ENCODE measurements at places on chromosomes 3 and 15.

DNA sequence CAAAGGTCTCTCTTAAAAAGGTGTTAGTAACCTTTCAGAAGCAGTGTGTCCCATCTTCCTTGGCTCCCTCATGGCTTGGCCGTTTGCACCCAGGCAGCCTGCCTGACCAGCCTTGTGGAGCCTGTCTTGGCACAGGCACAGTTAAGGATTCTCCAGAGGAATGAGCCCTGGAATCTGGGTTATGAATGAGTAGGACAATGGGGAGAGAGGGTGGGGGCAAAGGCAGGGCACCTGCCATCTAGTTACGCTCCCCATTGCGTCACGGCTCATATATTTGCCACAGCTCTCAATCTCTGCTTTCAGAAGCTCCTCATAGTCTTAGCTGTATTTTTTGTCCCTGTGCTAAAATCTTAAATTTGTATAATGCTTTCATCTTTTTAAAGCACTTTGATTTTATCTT, 50.6 kb downstream of the WDR76 start:
- no peak for DNase-seq

GRCh38 chr3:140754936-140755335, 77.1 kb downstream of the TRIM42 start:
- DNase-seq = no peak

DNA sequence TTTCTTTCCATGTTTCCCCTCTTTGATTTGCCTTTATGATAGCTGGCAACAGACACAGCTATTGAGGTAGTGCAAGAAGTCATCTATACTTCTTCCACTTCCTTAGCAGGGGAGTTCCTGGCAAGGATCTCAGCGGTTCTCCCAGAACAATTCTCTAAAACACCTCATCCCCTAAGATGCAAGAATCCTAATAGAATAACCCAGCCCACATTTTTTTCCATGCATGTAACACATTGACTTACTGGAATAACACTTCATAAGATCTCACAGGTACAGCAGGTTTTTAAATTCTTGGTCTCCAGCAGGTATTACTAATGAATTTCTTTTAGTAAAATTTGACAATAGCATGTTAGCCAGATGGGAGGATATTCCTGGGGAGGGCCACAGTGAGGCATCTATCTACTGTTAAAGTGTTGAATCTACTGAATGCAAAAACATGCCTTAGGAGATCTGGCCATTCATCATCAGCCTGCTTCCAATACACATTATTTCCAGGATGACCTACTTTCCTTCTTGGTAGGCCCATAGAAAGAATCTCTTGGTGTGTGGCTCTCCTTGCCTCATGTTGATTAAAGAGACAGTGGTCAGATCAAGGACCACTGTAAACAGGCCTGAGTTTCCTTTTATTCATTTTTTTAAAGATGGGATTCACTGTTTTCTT, 78.5 kb downstream of the RAD18 start:
- no peak for DNase-seq

DNA sequence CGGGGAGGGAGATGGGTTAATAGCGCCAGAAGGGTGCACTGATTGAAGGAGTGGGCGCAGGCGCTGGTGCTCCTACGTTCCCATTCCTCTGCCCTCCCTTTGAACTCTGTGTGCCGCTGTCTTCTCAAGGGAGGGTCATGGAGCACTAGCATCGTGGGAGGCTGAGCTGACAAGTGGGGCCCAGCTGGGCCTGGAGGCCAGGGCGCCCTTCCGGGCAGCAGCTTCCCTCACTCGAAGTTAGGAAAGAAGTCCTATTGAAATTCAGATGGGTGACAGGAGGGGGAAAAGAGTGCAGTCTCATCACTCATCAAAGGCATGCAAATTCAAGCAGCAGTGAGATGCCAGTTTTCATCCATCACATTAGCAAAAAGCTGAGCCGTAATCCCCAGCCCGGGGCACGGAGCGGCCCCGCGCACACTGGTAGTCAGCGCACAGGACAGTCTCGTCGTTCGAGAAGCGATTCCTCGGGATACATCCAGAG, 128.2 kb downstream of the LRRK1 start:
- DNase-seq = no peak
